ENCODE measurements at places on chromosomes 7 and 10.
A peak's percentile ranks its signal among the peaks of the same experiment; 100 is the strongest.

DNA sequence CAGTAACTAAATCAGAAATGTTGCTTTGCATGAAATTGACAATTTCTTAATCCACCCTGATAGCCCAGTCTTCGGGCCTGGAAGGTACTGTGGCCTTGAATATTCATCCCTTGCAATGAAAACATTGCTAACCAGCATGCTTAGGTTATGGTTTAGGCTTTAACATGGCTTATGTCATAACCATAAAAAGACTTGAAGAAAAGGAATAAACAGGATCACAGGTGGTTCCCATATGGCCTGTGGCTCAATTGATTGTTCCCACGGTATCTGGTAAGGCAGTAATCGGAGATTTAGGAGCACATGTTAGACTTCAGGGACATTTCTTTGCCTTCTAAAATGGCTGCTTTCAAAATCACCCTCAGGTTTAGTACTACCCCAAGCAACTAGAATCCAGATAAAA lies 139.5 kb downstream of the ST7 start:
- no peak for DNase-seq

- no peak for DNase-seq
These were observed 33.9 kb upstream of the SP4 start for GRCh38 chr7:21393937-21394336.

DNA sequence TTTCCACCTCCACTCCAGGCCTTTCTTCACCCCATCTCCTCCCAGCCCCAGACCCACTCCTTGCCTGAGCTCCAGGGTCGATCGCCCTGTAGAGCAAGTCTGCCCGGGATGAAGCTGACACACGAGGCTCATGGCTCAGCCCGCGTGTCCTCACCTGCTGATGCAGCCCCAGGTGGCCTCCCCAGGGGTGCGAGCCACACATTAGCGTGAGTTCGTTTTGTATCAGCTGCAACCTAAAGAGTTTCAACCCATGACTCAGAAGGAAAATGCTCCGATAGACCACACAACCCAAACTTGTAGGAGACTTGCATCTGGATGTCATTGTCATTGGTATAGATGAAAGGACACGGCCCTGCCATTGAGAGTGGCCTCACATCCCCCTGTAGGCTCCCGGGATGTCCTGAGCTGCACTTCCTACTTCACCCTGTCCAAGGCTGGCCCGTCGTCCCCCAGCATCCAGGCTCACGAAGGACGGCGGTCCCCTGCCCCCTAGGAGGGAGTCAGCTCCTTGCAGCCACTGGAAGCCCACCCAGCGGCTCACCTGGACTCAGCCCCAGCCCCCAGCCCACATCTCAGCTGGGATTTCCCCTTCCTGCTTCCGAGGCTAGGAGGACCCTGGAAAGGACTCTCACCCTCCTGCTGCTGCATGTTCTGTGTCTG lies 97.7 kb downstream of the HTR5A start:
- no peak for DNase-seq

DNA sequence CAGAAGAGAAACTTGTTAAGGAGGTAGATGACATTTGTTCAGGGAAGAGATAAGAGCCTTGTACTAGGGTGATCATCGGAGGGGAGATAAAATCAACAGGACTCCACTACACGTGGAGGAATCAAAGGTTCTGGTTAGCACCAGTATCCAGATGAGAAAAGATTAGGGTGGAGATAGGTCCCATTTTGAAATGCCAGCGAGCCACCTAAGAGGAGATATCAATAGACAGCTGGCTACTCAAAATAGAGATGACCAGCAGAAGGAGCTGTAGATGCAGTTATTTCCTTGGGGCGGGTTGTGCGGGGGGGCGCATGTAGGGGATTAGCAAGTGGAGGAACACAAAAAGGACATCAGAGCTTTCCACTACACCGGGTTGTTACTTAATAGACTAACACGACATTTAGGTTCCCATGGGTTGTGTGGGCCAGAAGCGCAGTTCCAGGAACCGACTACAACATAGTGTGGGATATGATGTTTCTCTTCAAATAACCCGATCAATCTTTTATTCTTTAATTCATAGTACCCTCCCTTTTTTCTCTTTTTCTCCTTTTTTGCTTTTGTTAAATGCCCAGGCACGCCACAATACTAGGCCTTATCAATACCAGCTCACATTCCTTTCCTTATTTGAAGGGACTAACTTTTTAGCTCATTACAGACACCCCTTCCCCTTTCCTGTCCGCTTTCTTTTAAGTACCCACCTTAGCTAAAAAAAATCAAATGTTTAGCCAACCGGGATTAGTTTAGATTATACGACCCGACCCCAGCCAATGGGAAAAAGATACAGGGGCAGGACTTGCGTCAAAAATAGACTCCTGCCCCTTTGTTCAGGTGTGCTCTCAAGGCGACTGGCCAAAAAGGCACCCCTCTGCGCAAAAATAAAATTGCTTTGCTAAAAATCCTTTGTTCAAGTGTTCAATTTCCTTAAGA lies 2.0 kb upstream of the KIF11 start:
- DNase-seq: peak; percentile 44

GRCh38 chr10:119502209-119502608 lies 40.3 kb downstream of the RGS10 start:
- no peak for DNase-seq

DNA sequence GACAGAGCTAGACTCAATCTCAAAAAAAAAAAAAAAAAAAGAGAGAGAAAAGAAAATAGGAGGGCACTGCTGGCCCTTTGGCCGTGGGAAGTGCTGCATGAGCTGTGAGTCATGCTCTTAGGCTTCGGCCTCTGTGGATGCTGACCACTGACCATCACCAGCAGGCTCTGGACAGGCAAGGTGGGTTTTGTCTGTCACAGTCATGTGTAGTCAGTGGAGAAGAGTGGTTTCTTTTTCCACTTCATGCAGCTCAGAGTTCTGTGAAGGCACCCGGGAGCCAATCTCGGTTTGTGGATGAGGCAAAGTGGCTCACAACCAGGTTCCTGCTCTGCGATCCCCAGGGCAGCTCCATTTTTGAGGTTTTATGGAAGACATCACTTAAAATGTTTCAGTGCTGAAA lies 58.1 kb downstream of the PRTFDC1 start:
- DNase-seq: no peak

DNA sequence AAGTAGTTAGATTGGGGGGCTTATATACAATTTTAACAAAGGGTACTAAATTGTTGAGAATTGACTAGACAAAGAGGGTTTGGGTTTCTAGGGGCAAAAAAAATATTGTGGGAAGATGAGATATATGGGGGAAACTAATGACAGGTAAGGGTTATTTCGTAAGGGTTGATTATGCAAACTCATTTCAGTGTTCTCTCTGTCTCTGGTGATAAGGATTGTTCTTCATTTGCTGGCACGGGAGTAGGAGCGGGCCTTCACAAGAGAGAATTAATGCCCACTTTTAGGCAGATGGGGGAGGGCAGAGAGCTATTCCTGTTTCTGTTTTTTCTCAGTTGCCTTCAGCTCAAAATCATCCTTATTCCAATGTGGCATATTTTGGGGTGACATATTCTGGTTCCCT lies 258.4 kb downstream of the EXOC4 start:
- DNase-seq: no peak

DNA sequence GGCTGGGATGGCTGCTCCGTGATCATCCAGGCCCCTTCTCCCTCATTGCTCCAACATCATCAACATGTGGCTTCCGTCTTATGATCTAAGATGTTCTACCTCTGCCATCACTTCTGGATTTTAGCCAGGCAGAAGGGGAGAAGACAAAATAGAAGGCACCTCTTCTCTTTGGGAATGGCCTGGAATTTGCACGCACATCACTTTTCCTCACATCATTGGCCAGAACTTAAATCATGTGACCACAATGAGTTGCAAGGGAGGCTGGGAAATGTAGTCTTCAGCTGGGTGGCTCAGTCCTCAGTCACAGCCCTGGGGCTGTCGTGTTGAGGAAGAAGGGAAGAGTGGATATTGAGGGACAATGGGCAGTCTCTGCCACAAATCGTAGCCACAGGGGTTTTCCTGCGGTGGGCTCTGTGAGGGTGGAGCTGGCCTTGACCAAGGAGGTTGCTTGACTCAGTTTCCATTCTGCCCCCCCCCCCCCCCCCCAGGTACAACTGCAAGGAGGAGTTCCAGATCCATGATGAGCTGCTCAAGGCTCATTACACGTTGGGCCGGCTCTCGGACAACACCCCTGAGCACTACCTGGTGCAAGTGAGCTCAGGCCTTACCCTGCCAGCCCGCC lies 50.3 kb downstream of the PALD1 start:
- DNase-seq: peak; percentile 45

- DNase-seq: no peak
These were observed 111.6 kb upstream of the GLI3 start for GRCh38 chr7:42348631-42349030.

DNA sequence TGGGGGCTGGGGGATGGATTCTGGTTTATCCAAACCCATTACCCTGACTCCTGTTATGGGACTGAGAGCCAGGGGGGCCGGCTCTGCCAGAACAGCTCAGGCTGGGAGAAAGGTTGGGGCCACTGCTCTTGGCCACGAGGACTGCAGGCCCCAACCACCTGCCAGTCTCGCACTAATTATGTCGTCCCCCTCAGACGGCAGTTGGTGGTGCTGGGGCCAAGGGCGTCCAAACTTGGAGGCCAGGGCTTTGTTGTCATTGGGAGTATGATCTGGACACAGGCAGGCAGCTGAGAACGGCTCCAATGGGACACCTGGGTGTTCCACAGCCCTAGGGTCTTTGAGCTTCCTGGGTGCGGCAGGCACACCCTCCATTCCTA lies 34.7 kb downstream of the DRGX start:
- DNase-seq: no peak

- DNase-seq: no peak
These were observed 88.0 kb upstream of the INSIG1 start for GRCh38 chr7:155209478-155210319.

- DNase-seq: no peak
These were observed 134.2 kb downstream of the RALA start for GRCh38 chr7:39757604-39758003.

DNA sequence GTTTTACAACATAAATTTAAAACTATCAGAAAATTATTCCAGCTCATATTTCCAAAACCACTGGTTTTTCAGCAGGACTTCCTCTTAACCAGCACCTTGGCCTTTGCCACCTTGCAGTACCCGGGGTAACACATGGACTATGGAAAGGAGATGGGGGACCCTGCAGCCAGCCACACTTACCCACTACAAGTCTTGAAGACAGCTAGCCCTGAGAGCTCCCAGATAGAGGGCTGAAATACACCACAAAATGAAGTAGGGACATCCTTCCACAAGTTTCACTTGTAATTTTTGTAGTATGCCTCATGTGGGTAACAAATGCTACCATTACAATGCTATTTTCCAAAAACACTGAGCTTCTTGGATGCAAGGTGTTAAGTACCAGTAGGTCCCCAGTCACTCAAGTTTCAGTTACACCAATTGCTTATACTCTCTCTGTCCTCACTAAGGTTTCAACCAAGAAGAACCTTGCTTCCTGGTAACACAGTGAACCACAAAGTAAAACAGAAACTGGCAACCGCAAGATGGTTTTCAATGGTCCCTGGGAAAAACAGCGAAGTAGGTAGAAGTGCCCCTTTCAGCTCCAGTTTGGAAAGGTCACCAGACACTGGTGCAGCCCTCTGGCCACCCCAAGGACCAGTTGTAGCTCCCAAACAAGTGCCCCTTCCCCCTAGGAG lies 110.9 kb downstream of the SGMS1 start:
- DNase-seq: no peak
